ENCODE measurements at places on chromosomes 4 and X.

DNA sequence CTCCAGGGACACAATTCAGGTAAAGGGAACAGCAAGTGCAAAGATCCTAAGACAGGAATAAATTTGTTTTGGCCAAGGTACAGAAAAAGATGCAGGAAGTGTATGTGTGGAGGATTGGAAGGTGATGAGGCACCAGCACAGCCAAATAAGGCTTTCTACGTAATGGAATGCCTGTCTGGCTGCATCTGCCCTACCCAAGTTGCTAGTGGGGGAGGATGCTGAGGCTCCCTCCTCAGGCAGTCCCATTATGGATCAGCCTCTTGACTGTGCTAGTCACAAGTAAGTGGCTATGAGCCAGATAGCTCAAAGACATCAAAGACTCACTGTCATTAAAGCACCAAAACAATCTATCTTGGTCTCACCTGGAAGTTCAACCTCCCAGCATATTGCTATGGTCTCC lies 300.9 kb upstream of the FAT4 start:
- no peak for DNase-seq

- no peak for DNase-seq
Measured at GRCh38 chrX:127943571-127943970, 108.6 kb downstream of the ACTRT1 start.

DNA sequence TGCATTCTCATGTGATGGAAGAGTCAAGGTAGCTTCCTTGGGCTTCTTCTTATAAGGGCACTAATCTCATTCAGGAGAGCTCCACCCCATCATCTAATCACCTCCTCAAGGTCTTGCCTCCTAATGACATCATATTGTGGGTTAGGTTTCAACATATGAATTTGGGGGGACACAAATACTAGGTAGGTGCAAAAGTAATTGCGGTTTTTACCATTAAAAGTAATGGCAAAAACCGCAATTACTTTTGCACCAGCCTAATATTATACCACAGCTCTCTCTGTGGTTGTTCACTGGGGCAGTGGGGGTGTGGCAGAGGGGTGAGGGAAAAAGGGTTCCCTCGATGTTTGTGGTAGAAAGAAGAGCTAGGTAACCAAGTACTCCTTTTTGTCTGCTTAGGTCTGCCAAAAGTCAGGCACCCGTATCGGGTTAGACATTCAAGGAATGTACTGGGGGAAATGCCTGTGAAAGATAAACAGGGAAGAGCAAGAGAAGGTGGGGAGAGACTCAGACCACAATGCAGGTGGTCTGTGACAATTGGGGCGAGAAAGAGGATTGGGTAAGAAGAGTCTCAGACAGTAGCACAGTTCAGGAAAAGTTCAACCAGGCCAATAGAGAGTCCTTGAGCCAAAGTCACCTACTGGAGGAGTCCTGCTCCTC lies 78.9 kb upstream of the MTM1 start:
- DNase-seq = no peak

- no peak for DNase-seq
Measured at GRCh38 chr4:61864286-61864685, 664.2 kb downstream of the ADGRL3 start.

DNA sequence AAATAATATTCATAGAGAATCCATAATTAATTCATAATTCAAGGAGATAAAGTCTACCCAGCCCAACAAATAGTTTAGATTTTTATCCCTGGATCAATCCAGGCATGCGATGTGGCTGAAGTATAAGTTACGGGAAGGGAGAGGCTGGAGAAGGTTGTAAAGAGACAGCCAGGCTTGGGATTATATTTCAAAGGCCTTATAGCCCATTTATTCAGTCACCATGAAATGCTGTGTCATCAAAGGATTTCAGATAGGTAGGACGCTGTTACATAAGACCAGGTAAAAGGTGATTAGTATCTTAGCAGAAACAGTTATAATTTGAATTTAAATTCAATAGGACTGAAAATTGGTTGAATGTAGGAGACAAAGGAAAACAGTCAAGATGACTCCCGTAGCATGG lies 73.0 kb upstream of the NFKB1 start:
- no peak for DNase-seq

DNA sequence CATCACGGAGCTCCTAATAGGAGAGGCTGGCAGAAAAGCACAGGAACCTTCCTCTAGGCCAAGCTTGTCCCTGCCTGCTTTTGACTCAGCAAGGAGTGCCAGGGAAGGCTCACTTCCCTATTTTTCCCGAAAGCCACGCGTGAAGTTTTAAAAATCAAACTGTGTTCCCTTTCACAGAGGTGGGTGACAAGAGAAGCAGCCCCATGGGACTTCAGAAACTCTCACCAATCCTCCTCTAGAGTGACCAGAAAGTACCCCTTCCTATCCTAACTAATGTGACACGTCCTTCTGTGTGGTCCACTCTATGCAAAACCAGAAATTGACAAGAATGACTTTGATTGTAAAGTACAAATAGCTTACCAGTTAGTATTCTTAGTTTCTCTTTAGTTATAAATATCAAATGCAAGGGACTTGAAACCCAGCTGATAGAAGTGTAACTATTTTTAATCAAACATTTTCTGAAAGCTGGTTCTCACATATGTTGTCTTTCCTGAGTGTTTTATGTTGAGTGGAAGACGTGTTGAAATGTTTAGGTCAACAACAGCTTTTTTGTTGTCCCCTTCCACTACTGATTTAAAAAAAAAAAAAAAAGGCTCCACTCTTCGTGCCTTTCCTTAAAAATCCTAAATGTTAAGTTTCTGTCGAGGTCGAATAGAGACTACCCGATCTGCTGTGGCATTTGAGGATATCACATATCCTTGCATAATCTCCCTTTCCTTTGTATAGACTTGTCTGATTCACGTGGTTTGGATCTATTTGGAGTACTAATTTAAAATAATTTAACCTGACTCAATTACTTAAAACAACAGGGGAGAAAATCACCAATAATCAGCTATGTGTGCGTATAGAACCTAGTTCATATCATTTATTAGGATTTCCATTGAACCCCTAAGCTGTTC lies 42.1 kb downstream of the NFKB1 start:
- no peak for DNase-seq

GRCh38 chrX:110734894-110735541 lies 60.6 kb downstream of the CHRDL1 start:
- no peak for DNase-seq

DNA sequence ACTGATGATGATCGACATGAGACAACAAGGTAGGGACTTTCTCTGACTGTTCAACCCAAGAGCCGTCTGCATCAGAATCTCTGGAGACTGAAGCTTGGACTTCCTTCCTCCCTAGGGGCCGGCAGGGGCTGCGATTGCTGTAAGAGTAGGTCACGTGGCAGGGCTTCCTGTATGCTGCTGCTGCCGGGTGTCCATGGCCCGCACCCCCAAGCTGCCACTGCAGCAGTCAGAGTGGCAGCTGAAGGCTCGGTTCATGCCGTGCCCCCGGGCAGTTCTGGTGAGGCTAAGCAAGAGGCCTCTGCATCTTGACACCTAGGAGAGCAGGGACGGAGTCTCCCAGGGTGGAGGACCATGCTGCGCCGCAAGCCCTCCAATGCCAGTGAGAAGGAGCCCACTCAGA lies at the start of gene SASH3:
Gene SASH3, plus strand, starts transcription at position 203 of the 400 bp plus-strand sequence. Its CDS starts 149 bp downstream, at position 352.
- DNase-seq = peak; percentile 84

- no peak for DNase-seq
Measured at GRCh38 chrX:50874876-50875275, 35.7 kb upstream of the BMP15 start.

GRCh38 chrX:31337332-31337731 lies 265.5 kb upstream of the FTHL17 start:
- no peak for DNase-seq

DNA sequence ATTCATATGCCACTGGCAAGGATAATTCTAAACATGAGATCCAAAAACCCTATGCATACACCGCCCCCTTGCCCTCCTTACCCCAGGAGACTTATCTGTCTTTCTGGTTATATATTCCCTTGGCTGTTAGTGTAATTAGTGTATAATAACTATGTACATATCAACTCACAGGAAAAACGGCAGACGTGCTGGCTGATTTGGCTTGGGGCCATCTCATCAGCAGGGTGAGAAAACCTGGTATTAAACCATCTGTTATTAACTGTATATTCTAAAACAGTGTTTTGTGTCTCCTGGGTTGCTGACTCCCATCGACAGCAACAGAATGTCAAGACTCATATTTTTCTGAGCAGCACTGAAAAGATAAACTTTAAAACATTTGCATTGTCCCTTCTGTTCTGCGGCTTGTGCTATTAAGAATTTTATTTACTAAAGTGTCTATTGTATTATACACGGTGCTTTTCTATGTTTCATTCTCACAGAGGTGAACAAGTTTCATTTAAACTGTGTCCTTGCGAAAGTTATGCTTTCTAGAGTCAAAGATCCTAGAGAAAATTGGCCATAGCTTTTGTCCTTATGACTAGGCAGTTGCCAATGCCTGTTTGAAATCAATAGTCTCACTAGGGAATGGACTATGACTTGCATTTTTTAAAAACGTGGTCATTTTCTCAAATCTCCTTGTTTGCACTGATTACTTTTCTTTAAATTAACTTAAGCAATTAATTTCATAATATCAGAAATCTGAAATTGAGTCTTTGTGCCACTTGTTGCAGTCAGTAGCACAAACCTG lies 211.5 kb upstream of the MID1 start:
- DNase-seq = no peak

GRCh38 chrX:44223150-44223549 lies 120.3 kb downstream of the EFHC2 start:
- no peak for DNase-seq

- DNase-seq = no peak
Measured at GRCh38 chr4:113528395-113528794, 233.1 kb downstream of the CAMK2D start.

GRCh38 chr4:9964879-9965278 lies 56.4 kb downstream of the SLC2A9 start:
- DNase-seq = no peak

- no peak for DNase-seq
Measured at GRCh38 chr4:173130687-173131086, 37.9 kb upstream of the GALNT7 start.

GRCh38 chr4:102789317-102789717 lies 28.5 kb upstream of the MANBA start:
- peak; percentile 16 for DNase-seq

DNA sequence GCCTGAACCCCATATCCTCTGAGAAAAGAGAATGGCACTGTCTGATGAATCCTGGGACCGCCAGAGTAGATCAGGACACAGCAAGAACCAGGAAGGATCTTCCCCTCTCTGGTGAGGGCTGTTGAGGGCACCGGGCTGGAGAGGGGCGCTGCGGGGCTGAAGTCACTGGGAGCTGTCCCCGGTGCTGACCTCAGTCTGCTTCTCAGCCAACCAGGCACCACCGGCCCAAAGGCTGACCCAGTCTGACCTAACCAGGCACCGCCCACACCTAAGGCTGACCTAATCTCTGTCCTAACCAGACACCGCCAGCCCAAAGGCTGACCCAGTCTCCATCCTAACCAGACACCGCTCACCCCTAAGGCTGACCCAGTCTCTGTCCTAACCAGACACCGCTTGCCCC lies 82.8 kb downstream of the CPZ start:
- DNase-seq = no peak

DNA sequence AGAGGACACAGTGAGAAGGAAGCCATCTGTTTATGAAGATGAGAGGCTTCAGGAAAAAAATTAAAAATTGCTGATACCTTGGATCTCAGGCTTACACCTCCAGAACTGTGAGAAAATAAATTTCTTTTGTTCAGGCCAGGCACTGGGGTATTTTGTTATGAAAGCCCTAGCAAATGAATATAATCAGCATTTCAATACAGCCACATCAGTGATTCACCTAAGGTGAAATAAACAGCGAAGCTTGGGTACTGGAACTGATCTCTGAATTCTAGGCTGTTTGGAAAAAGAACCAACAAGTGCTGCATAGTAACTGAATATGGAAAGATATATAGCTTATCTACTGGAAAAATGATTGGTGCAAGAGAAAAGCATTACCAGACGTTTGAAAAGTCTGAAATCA lies 88.5 kb downstream of the PDS5A start:
- DNase-seq = no peak

GRCh38 chr4:124433500-124433899 lies 279.0 kb downstream of the ANKRD50 start:
- no peak for DNase-seq

Measured in inflammatory macrophage (primary cell).